ENCODE measurements at places on chromosomes 16 and 17. TPM values are rescaled to one million over a fixed set of nuclear protein-coding genes. Genes with fewer than 3 reads are reported as not detected.

DNA sequence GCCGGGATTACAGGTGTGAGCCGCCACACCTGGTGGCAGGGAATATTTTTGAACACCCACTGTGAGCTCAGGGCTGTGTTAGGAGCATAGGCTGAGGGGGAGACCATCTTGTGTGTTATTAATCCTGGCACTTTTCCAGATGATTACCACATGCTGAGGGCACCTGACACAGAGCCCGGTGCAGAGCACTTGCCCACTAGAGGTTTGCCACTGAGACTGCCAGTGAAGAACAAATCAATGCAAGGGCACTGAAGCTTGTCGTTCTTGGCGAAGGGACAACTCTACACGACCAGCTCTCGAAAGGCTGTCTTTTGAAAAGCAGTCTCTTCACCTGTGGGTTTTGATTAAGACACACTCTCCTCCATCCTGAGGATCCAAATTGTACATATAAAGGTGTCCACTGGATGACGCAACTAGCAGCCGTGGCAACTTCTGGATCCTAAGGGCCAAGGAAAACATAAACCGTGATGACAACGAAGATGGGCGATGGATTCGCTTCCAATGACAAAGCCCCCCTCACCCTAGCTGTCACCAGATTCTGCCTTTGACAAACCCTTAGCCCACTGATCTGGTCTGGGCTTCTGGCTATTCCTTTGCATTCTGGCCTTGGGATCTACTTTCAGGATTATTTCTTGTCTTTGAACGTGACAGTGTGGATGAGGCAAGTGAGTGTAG is 28.7 kb downstream of the WIPI1 start:
- no peak overlapping the region for H3K27ac ChIP-seq
- DNase-seq, result no peak
- no peaks in the 10 kb centered on the region for H3K27me3 ChIP-seq
- H3K4me3 ChIP-seq, result no peak overlapping the region

DNA sequence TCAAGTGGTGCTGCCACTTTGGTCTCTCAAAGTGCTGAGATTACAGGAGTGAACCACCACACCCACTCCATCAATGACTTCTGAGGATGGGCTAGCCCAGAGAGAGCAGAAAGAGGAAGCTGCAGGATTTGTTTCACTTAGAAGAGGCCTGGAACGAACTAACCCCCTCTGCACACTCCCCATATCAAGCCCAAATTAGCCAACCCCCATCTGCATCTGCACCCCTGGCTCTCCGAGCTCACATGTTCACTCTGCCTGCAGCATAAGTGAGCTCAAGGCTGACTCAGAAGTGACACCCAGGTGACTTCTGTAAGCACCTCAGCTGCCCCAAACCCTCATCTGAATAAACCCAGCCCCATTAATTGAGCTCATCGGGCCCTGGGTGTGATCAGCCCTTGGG is 4.8 kb downstream of the SCNN1G start:
- H3K27ac ChIP-seq, result no peak overlapping the region
- no peak for DNase-seq
- peaks cover 36% of the 10 kb centered on the region for H3K27me3 ChIP-seq
- H3K4me3 ChIP-seq, result no peak overlapping the region

GRCh38 chr16:84503751-84504395 is 586 bp downstream of the MEAK7 start:
- H3K4me1 ChIP-seq, result peaks cover 54% of the 10 kb centered on the region
- no peak for DNase-seq
- H3K27ac ChIP-seq, result peak overlapping the region; percentile 60
- H3K27me3 ChIP-seq, result no peaks in the 10 kb centered on the region
- H3K36me3 ChIP-seq, result no peaks in the 10 kb centered on the region
- H3K4me3 ChIP-seq, result peak overlapping the region; percentile 88

GRCh38 chr17:149897-150584 is 12.7 kb downstream of the SCGB1C2 start:
- no peak for DNase-seq
- no peaks in the 10 kb centered on the region for H3K4me1 ChIP-seq
- H3K4me3 ChIP-seq, result no peak overlapping the region
- H3K27ac ChIP-seq, result no peak overlapping the region

The PPP1R1B gene
- total RNA-seq, result not detected

The ASPHD1 gene
- not detected for total RNA-seq

The KLHL10 gene
- total RNA-seq, result not detected

Measured in activated CD4-positive, alpha-beta T cell treated with anti-CD3 and anti-CD28 coated beads, Interleukin-2, amount 10 ng/mL, durations not matched to agents 7 days and 5 days (primary cell).